ENCODE measurements at places on chromosomes 4 and X.

DNA sequence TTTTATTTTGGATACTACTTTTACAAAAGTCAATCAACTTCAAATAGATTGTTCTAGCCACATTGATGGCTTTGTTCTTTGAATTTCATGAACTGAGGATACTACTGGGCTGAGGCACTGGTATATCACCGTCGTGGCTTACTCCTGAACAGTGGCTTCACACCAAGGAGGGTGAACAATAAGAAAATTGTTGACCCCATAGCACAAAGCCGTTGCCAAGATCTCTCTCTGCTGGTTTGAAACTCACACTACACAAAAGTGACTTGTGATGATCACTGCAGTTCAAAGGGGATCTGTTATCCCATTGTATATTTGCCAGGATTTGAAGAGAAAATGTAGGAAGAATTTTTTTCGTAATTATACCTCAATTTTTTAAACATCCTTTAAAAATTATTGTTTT is 119.6 kb downstream of the PDLIM5 start:
- no peak for DNase-seq

- DNase-seq = no peak
These were observed 2.9 kb upstream of the NSD2 start for GRCh38 chr4:1868293-1868692.

DNA sequence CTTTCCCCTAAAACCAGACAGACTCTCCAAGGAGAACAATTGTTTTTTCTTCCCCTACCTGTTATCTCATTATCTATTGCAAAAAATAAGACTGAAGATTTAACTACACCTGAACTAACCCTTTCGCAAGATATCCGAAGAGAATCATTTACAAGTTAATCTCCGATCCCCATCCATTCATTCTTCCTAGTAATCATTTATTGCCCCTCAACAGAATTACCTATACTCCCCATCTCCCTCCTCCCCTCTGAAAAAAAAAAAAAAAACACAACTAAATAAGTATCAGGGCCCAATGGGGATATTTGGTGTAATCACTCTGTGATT is 28.9 kb upstream of the AP1S2 start:
- DNase-seq = no peak

- DNase-seq = peak; percentile 42
These were observed 5.5 kb downstream of the ZNF827 start for GRCh38 chr4:145933134-145933533.

DNA sequence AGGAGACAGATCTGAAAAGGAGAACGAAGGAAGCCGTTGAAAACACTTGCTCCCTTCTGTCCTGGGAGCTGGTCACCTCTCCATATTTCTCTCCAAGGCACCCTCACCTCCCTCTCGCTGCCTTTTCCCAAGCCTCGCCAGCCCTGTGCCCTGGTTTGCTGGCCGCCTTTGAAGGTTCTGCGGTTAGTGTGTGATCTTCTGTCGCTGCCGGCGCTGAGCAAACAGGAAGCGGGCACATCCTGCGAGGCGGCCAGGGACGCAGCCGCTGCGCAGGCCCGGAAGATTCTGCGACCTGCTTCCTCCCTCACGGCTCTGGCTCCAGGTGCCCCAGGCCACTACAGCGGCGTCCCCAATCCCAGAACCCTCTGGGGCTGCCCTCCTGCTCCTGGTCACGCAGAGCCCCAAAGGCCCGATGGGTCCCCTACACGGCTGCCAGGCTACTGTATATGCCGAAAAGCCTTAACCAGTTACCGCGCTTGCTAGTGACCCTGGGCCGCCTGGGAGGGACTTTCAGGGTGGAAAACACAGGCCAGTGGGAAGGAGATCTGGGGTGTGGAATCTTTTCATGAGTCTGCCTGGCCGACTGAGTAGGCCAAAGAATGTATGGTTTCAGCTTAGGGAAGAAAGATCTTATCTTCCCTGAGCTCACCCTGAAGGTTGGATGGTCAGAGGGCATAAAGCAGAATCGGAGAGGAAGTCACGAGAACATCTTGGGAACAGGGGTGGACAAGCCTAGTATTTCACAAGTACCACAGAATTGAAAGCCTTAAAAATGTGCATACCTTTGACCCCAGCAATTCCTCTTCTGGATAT is 2.3 kb upstream of the SASH3 start:
- no peak for DNase-seq

DNA sequence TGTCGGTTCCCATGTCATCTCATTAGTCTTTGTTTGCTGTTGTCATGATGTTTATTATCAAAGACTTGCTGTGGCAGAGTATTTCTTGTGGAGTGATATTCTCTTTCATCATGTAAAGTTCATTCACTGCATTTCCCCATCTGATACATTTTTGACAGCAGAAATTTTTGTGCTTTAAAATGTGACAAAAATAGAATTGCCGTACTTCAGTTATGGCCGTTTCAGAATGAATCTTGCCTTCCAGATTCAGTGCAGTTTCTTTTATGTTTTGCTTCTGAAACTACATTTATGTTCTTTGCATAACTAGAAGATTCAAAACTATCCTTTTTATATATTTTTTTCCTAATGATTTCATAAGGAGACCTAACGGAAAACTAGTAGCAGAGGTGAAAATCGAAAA is 10.0 kb downstream of the CSTF2 start:
- DNase-seq = no peak

DNA sequence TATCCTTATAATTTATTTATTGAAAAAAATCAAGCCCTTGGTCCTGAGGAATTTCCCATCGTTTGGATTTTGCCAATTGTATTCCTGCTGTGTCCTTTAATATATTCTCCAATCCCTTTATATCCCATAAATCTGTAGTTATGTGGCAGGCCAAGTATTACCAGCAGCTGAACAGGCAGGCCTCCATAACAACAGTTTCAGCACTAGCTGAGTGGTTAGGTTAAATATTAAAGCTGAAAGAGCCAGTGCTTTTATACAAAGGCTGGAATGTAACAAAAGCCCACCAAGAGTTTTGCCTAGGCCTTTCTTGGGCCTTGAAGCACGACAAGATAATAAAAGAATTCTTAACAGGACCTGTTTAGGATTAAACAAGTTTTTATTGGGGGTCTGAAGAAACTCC is 366.6 kb upstream of the GALNT7 start:
- no peak for DNase-seq

- no peak for DNase-seq
These were observed 233.2 kb downstream of the STK32B start for GRCh38 chr4:5284517-5284916.

GRCh38 chr4:5572114-5572513 is 136.2 kb downstream of the EVC2 start:
- no peak for DNase-seq

DNA sequence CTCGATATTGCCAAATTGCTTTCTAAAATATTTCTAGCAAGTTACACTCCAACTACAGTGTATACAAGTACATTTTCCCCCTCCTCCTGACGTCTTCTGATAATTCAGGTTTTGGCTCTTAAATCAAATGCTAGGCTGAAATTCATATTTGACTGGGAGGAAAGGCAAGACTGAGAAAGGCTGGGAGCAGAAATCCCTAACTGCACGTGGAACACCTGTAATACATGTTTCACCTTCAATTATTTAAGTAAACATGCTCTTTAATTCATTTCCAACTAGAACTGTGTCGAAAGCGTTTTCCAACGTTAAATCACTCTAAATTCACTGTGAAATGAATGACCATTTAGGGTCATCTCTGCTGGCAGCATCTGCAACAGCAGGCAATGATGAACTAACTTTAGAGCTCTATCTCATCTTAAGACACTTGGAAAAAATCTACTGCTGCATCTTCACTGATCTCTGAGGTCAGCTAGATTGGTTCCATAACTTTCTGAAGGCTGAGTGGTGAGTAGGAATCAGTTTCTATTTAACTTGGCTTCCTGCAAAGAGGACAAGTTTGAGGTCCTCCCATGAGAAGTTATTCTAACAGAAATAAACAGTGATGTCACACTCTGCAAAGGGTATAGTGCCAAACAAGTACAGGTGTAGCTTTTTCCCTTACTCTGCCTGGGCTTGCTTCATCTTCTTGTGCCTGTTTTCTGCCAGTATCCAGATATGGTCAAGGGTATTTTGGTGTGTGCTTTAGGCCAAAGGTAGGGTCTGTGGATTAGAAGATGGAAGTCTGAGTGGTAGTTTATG is 144.3 kb upstream of the PAK3 start:
- DNase-seq = no peak

- DNase-seq = no peak
These were observed 5.8 kb downstream of the FAM114A1 start for GRCh38 chr4:38873290-38873944.

GRCh38 chr4:33133723-33134122 is 2413.6 kb downstream of the PCDH7 start:
- DNase-seq = no peak

DNA sequence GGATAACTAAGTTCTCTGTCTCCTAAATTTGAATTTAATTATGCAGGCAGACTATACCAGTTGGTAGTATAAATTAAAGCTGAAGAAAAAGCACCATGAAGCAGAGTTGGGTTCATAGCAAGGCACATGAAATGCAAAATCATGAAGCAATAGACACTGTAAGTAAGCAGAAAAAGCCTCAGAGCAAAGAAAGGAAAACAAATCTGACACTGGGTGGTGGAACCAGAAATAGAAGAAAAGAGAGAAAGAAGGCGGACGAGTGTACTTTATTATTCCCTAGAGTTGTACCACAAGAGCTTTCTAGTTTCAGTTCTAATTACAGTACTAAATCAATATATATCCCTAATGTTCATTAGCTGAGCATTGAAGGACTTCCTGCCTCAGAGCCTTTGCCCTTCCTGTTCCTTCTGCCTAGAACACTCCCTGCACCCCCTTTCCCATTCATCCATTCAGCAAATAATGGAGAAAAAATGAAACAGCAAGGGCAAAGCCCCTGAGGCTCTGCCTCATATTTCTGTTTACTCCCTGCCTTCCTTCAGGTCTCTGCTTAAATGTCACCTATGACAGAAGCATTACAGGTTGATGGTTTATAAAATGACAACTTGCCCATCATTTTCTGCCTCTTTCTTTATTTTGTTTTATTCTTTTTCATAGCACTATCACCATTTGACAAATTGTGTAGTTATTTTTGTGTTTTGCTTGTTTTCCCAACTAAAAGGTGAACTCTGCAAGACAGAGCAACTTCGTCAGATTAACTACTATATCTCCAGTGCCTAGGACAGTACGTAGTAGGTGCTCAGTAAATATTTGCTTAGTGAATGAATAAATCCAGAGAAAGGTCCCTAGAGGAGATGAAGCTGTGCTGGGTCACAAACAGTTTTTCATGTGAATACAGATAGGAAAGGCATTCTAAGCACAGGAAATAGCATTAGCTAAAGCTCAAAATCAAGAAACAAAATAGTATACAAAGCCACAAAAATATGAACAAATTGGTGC is 154.0 kb upstream of the RASGEF1B start:
- no peak for DNase-seq

DNA sequence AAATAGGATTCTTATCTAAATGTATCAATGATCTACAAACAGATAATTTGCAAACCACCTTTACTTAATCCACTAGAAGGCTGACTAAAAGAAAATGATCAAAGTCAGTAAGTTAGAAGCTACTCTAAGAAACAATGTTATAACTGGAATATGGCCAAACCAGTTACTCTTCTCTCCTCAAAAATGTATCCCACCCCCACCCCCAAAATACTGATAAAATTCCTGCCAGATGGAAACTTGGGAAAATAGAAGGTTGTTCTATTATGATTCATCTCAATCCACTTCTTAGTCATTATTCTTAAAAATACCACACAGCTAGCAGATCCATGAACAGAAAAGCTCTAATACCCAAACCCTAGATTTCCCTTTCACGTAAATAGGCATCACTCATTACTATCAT is 206.4 kb downstream of the KLHL13 start:
- DNase-seq = no peak

DNA sequence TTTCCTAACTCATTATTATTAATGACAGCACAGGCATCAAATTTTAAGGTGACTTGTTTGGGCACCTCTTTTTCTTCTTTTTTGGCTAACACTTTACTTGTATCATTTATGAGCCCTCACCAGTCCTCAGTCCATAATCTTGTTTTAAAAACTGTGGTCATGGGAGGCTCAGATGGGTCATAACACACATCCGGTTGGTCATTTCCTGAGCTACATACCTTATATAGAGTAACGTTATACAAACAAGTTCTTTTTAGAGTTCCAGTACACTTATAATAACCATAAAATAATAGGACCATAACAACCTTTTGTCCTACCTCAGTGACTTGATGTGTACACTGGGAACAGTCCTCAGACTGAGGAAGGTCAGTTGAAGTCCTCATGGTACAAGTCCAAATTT is 21.1 kb upstream of the PLS3 start:
- DNase-seq = no peak

DNA sequence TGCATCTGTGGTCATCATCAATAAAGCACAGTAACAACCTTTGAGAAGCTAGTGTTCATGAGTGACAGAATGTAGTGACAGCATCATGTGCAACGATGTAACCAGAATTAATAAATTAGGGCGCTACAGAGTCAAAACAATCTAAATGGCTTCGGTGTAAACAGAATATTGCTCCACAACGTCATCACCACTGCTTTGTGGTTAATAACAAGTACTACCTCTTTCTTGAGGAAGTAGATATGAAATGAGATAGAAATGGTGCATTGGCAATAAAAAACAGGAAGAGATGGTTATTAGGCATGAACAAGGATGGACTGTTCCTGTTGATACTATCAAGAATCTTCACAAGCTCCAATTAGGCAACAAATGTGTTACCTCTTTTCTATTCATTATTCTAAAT is 8.7 kb upstream of the PDHA2 start:
- DNase-seq = no peak

DNA sequence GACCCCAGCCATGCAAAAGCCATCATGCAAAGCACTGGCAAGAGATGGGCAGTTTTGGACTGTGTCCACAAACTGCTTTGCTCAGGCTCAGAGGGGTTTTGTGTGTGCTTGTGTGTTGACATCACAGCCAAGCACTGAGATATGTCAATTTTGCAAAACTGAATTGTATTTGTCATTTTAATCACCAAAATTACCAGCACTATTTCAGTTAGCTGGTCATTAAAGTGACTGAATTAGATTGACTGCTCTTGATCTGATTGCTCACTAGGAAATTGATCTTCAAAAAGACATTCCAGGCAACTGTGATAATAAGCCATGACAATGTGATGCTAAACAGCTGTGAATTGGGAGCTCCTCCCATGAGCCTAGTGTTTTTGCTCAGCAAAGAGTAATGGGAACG is 337.3 kb upstream of the GNPDA2 start:
- DNase-seq = no peak

- DNase-seq = no peak
These were observed 5.1 kb upstream of the DHX15 start for GRCh38 chr4:24589448-24589847.

All from EL (cell line).